ENCODE measurements at places on chromosomes 5 and 9. TPM values are rescaled to one million over a fixed set of nuclear protein-coding genes. Genes with fewer than 3 reads are reported as not detected.

GRCh38 chr9:133700819-133701320 lies 37.3 kb downstream of the SARDH start:
- DNase-seq: no peak

GRCh38 chr9:121495976-121496375 lies 3.7 kb downstream of the GGTA1 start:
- DNase-seq: no peak

Gene TNFSF15
- polyA plus RNA-seq: 13.9 TPM

Gene GARIN3
- not detected for polyA plus RNA-seq

All from right lung (tissue), 10 donors.